Nephron progenitor cell (in vitro differentiated cells): ENCODE measurements at places on chromosomes 1 and 21.

- DNase-seq = no peak
Observed at GRCh38 chr1:85607921-85608265, 27.3 kb downstream of the CCN1 start.

DNA sequence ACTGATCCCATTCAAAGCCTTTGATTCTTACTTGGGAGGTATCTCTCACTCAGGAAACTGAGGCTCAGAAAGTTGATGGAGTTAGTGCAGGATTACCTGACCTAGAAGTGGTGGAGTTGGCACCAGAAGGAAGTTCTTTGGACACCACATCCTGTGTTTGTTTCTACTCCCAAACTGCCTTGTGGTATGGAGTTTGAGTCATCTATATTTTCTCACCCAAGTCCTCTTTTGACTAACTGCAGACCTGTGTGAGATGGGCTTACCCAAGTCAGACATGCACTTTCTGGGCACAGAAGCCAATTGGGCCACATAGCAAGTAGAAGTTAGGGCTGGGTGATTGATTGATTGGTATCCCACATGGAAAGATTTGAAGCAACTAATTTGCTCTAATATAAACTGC lies 36.1 kb downstream of the FGGY start:
- no peak for DNase-seq

DNA sequence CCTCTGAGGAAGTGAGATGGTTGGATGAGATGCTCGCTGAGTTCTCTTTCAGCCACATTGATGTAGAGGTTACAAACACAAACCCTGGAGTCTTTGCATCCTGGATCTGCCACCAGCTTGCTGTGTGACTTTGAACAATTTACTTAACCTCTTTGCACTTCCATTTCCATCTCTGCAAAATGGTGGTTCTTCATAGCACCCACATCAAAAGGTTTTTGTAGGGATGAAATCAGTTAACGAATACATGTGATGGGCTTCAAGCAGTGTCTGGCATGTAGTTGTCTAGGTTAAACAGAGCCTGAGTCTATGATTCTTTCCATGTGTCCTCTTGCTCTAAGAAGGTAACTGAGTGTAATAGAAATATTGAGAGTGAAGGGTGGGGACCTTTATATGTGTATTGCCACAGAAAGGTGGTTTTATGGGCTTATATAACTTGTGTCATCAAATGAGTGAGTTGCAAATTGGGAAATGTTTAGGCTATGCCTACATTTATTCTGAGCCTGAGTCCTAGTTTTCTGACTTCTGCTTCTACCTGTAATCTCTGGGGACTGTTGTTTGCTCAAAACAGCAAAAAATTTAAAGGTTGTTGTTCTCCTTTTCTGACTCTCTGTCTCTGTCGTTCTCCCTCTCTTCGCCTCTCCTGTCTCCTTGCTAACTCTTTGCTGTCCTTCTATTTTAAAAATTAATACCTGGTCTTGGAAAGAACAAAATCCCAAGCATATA lies 27.3 kb upstream of the LRRN2 start:
- no peak for DNase-seq

GRCh38 chr1:219123036-219123435 lies 50.6 kb upstream of the LYPLAL1 start:
- DNase-seq = no peak
